NCI-H774 (cell line): ENCODE measurements at places on chromosomes 7 and 10.

DNA sequence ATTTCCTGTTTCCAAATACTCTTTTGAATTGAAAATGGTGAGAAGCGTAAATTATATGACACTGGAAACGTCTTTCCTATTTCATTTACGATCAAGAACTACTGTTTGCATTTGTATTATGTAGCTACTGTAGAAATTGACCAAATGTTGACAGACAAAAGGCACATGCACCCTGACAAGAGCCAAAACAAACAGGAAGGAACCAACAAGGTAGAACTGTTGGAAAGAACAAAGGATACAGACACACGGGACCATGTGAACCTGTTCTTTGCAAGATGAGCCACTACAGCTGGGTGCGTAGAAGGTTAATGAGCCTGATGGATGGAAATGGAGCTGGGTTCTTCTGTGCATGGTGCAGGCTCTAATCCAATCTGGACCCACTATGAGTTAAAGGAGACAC lies 48.4 kb upstream of the FZD8 start:
- peak; percentile 90 for DNase-seq

DNA sequence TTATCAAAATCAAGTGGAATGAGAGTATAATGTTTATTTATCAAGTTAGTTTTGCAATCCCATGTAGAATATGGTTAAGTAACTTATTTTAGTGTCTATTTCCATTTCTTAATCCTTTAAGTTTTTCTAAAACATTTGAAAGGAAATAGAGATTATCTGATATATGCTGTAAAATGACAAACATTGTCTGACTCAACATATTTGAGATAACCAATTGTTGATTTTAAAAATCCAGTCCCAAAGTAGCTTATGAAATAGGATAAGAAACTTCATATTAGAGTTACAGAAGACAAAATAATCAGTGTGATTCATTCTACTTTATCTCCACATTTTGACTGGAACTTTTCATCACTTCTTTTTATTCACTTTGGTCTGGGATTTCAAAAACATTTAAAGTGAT lies 38.7 kb upstream of the CDK1 start:
- no peak for DNase-seq

DNA sequence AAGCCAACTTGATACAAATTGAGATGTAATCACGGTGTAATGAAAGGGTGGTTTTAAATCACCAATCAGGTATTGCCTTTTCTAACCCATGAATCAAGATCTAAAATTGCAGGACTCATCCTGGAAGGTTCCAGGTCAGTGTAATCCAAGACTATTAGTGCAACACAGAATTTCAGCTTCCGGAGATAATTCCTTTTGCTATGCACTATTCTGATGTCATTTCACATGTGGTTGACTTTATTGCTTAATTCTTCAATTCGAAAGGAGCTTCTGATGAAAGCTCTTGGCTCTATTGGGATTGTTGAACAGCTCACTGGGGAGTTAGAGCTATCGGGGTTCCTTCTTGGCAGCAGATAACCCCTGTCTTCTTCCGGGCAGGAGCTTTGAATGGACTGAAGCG lies 147.4 kb upstream of the INSYN2A start:
- no peak for DNase-seq

DNA sequence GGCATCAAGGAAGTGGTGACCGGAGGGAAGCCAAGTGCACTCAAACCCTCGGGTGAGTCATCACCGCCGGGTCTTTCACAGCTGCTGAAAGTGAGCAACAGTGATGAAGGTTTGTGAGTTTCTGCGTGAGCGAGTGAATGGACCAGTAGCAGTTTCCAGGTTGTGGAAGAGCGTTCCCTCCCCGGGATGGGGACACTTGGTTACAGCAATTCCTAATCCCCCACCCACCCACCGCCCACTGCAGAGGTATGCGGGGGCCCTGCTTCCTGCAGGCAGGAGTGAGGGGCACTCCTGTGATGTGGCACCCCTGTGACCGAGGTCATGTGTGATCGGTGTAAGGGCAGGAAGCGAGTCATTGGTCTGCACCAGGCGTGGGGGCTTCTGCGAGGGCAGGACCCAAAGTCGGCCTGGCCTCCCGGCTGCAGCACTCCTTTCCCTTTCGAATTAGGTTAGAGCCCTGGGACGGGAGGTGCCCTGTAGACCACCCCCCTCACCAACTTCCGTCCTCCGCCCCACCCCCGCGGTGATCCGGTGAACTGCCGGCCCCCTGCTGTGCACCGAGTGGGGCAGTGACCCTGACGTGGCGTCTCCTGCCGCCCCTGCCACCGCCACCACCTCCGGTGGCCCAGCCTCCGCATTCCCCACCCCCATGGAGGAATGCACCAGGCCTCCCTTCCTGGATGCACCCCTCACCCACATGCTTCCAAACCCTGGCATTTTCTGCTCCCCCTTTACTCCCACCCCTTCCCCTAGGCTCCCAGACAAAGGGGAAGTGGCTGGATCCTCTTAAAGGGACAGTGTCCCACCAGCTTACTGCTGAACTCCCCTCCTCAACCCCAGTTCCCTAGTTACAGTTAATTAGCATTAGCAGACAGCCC lies 10.9 kb downstream of the LIMK1 start:
- DNase-seq, result no peak

- DNase-seq, result no peak
These were observed 142.4 kb upstream of the BMPER start for GRCh38 chr7:33762911-33763306.

DNA sequence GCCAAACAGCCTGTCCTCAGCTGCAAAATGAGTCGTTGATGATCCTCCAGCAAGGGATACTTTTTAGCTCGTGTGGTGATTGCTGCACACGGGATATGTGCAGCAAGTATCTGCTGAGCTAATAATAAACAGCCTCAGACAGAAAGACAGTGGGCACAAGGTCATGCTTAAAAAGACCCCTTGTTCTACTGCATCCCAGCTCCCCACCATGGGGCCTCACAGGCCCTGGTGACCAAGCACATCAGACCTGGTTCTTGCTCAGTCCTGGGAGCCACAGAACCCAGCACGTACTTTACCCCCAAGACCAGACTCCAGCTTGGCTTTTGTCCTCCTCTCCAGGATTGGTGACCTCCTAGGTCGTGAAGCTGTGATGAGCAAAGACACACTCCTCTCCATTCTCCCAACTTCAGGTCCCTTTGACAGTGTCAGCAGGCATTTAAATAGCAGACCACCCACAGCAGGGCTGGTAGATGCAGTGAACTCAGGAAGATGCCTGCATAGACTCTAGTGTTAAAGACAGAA lies 50.5 kb downstream of the EGFR start:
- DNase-seq, result no peak

GRCh38 chr7:7673240-7673550 lies 32.6 kb downstream of the UMAD1 start:
- no peak for DNase-seq

- DNase-seq, result no peak
These were observed 192.1 kb downstream of the EBF3 start for GRCh38 chr10:129771991-129772431.

- no peak for DNase-seq
These were observed 104.6 kb downstream of the HECTD2 start for GRCh38 chr10:91514787-91515186.

GRCh38 chr7:19376538-19376937 lies 231.3 kb upstream of the FERD3L start:
- DNase-seq, result no peak

DNA sequence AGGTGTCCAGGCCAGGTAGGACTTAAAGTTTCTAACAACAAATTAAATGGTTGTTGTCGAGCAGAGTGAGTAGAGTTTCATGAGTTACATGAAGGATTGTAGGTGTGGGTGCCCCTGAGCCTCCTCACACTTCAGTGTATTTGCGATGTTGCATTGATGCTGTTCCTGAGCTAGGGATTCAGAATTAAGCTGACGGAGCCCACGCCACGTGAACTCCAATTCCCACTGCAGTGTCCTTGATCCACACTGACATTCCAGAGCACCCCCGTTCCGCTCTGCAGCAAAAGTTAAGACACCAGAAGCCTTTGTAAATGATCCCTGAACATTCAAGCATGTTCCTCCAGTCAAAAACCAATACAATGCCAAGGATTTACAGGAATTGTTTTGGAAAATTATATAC lies 78.8 kb upstream of the SEC61G start:
- no peak for DNase-seq

GRCh38 chr10:119165171-119166117 lies at the start of gene SFXN4:
Gene SFXN4 (minus strand): TSS chr10:119165714. CDS start chr10:119165647, 67 bp downstream.
- DNase-seq, result peak; percentile 42

GRCh38 chr7:5507013-5507412 lies 83.4 kb upstream of the TNRC18 start:
- no peak for DNase-seq

- DNase-seq, result no peak
These were observed 7.2 kb upstream of the LAMTOR4 start for GRCh38 chr7:100141555-100141949.

DNA sequence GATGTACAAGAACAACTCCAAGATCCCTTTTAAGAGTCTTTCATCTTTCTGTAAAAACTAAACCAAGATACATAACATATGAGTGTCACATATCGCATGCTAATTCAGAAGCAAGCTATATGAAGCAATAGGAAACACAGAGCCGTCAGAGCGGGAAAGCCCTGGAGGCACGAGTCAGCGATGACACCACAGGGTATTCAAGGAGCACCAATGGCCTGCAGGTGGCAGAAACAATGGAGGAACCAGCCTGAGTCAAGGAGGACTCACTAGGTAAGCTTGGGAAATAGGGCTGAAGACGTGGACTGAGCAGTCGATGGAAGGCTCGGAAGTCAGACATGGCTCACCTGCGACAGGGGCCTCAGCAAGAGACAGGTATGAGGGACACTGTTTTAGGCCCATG lies 214.4 kb downstream of the FAM107B start:
- DNase-seq, result no peak

GRCh38 chr10:104123397-104123796 lies 1.4 kb downstream of the SFR1 start:
- no peak for DNase-seq

DNA sequence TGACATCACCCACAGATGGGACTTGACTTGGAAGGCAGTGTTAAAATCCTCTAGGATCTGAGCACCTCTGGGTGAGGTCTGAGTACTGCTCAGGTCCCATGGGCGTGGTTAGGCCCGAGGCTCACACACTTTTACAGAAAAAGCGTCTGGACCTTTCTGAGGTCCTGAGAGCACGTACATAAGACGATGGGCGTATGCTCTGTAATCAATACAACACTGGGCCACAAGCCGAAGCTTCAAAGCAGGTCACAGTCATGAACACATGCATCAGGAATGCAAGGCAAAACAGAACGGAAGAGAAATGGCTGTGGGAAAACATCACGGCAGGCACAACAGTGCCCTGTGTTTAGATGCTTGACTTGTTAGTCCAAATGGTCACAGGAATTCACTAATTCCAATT lies 112.2 kb downstream of the LARP4B start:
- DNase-seq, result no peak

- DNase-seq, result no peak
These were observed 438.2 kb downstream of the PAXIP1 start for GRCh38 chr7:154564676-154565075.

- peak; percentile 11 for DNase-seq
These were observed 1.2 kb downstream of the HOXA11 start for GRCh38 chr7:27183682-27184336.

GRCh38 chr7:154892459-154892858 lies 110.5 kb downstream of the PAXIP1 start:
- DNase-seq, result no peak
